ENCODE measurements at places on chromosomes 7 and 10.

DNA sequence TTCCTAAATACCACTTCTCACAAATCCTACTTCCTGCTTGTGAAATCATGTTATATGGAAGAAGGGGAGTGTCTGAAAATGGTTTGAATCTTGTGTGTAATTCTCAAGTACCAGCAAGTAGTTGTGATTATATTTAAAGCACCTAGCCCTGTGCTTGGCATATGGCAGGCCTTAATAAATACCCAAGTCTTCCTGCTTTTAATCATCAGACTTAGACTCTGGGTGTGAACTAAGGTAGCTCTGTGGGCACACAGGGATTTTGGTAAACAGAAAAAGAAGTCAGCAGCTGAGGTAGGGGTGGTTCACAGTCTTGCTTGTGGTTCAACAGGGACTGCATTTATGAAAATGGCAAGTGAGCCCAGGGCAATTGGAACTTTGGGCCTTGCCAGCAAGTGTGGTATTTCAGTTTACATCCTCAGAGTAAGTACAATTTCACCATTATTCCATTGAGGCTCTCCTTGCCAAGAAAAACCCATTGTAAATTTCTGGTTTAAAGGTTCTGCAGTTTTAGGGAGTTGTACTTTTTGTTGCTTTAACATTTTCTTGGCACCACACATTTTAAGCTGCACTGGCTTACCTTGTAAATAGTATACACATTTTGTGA is 215.5 kb downstream of the AUTS2 start:
- no peak for DNase-seq

DNA sequence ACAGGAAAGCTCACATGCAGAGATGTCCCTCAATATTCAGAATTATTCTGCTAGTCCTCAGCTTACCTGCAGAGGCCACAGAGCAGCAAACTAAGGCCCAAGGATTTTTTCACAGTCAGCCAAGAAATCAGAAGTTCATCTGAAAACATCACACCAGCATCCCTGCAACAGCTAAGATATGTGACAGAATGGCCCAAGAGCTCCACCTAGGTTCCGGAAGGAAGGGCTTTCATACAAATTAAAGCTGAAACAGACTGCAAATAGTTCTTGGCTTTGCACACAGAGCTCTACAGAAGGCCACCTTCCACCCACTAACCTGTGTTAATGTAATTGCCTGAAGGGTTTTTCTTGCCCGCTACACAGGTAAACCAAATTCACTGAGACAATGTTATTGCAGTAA is 438.8 kb upstream of the C7orf33 start:
- no peak for DNase-seq

DNA sequence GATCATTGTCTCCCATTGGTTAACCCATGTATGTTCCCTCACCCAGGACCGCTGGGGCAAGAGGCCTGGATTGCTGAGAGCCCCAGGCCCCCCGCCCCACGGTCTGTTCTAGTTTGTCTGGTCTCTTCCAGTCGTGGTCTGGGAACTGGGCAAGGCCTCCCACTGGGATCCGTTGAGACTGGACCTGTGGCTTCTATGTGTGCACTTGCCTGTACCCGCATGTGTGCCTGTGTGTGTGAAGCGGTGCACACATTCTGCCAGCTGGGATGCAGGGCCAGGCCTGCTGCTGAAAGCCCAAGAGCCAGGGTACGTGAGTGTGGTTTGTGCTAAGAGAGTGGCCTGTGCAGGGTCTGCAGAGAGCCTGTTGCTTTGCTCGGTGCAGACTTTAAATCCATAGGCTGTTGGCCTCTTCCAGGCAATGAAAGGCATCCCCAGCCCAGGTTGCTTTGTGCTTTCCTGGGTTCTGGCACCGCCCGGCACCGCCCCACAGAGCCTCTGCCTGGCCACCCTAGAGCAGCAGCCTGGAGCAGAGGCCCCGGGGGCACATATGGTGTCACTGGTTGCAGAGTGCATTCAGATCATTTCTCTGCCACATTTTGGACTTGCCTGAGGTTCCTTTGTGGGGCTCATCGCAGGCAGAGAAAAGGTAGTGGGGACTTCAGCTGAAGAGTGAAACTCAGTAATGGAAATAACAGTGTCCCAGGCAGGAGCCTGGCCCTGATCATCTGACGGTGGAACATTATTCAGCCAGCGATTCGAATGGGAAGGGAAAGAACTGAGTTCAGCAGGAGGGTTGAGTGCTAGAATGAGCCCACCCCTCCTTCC is 215.5 kb downstream of the GLRX3 start:
- DNase-seq = no peak

- DNase-seq = no peak
Observed at GRCh38 chr7:15749631-15750030, 63.1 kb upstream of the MEOX2 start.

GRCh38 chr7:157009170-157009777 is 1.2 kb downstream of the MNX1 start:
- DNase-seq = no peak

- no peak for DNase-seq
Observed at GRCh38 chr10:103915796-103916195, 2.2 kb downstream of the STN1 start.

DNA sequence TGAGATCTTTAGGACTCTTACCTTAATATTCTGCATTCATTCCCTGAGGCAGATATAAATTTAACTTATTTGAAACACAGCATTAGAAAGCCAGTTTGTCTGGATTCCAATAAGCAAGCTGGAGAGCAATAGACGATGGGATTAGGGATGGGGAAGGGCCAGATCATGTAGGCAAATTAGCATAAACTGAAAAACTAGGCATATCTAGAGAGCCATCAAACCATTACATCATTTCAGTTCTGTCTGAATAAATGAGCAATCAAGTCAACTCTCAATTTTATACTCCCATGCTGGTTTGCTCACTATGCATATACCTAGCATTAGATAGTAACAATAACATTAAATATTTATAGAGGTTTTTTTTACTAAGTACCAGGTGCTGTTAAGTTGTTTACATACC is 583.6 kb upstream of the LRRN3 start:
- no peak for DNase-seq

GRCh38 chr10:108582888-108583287 is 1340.4 kb downstream of the XPNPEP1 start:
- no peak for DNase-seq

DNA sequence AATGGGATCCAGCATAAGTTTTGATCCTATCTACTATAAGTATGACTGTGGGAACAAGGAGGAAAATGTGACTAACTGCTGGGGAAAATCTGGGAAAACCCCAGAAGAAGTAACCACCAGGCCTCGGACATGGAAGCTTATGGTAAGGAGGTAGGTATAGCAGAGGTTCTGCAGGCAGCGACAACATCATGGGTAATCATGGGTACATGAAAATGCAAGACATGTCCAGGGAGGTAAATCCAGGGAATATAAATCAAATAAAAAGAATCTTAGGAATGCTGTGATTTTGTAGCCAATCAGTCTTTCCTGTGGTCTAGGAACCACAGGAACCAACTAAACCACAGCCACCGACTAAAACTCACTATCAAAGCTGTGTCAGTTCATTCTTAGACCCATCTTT is 168.3 kb upstream of the NPY start:
- no peak for DNase-seq

- no peak for DNase-seq
Observed at GRCh38 chr7:93352881-93353280, 120.7 kb downstream of the VPS50 start.
